ENCODE measurements at places on chromosomes 6 and 20.

GRCh38 chr6:91743756-91744155 is 1156.9 kb upstream of the MAP3K7 start:
- no peak for DNase-seq

- DNase-seq, result no peak
Measured at GRCh38 chr20:24138196-24138857, 149.7 kb upstream of the GGTLC1 start.

DNA sequence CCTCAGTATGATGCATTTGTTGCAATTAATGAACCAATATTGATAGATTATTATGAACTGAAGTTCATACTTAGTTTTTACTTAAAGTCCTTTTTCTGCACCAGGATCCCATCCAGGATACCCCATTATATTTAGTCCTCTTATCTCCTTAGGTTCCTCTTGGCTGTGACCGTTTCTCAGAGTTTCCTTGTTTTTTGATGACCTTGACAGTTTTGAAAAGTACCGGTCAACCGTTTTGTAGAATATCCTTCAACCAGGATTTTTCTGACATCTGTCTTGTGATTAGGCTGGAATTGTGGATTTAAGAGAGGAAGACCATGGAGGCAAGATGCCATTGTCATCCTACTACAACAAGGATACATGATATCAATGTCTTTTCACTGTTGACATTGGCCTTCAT is 98.0 kb upstream of the F13A1 start:
- DNase-seq, result no peak

DNA sequence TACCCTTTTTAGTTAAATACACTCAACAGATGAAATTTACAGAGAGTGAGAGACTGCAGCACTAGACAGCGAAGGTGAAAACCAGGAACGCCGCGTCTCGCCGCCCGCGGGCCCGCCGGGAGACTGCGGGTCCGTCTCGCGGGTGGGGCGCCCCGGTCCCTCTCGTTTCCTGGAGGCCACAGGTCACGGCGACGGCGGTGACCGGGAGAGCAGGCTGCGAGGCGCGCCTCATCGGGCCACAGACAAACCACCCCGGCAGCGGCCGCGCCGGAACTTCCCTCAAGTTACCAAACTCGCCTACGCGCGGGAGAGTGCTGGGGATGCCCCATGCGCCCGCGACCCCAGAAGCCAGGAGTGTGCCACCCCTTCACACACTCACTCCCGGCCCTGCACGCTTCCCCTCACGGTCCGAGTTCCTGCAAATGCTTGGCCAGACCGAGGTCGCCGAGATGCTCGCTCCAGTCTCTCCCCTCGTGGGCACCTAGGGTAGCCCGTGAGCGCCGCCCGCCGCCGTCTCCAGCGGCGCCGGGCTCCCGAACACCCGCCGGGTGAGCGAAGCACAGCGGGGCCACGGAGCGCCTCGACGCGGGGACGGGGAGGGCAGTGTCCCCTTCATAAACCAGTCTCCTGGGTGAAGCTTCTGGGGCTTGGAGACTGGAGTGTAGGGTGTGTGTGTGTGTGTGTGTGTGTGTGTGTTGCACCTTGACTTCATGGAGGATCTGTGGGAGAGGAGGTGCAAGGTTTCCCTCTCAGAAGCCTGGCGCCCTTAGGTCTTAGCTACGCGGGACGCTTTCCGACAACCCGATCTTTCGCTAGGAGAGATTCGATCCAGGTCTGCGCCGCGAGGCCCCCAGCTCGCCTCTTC is 1.4 kb downstream of the BACH2 start:
- peak; percentile 32 for DNase-seq

DNA sequence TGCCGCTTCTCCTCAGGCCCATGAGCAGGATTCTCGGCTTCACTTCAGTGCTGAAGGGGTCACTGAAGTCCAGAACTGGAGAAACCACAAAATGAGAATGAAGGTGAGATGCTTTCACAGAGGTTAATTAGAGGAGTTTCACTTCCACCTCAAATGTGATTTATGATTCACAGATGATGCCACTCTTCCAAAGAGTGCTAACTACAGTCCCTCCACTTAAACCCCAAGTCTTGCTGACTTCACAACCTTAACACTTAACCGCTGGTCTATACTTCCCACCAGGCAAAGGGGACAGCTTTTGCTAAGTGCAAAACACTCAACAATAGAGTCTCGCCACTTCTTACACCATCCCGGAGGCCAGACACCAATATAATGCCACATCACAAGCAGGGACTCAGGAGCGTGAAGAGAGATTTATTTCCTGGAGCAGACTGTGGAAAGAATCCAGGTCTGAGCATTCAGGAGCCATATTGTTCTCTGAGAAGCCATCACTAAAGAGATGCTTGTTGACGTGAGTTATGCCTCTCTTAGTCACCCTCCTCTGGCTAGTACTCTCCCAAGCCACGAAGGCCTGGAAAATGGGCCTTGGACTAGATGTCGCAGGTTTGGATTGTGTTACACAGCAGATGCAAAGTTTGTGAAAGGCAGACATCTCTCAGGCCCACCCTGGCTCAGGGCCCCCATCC is 24.4 kb downstream of the RRAGD start:
- DNase-seq, result no peak

DNA sequence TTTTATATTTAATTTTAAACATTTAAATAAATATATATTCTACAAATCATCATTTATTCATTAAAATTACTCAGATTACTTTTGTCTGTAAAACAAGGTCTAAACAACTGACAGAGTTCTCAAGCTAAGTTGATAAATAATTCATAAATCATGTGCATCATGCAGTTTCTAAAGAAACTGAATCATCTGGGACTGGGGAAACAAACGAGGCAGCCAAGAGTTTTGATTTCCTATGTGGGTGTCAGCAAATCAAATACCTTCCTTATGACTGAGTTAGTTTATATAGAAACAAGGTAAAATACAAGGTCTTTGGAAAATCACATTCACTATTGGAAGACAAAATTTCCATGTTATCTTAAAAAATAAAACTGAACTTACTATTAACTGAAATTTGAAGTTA is 149.9 kb upstream of the BEND6 start:
- DNase-seq, result no peak

Measured in transverse colon (tissue), 4 donors.